ENCODE measurements at places on chromosomes 3 and 15. TPM values are rescaled to one million over a fixed set of nuclear protein-coding genes. Genes with fewer than 3 reads are reported as not detected.

DNA sequence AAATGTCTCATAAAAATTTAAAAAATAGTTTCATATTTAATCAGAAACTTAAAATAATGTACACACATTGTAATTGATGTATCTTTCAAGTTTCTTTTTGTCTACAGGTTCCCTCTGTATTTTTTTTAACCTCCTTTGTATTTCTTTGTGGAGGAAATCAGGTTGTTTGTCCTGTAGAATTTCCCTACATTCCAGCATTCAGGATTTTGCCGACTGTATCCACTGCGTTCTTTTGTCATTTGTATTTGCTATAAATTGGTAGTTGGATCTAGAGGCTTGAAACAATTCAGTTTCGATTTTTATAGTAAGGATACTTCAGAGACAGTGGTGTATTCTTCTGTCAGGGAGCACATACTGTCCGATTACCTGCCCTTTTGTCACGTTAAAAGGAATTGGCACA, 367.2 kb downstream of the SOX2 start:
- no peak for DNase-seq

- no peak for DNase-seq
Observed at GRCh38 chr15:31375772-31376171, 49.1 kb downstream of the KLF13 start.

GRCh38 chr3:24017305-24017704, 72.2 kb downstream of the NR1D2 start:
- DNase-seq = no peak

DNA sequence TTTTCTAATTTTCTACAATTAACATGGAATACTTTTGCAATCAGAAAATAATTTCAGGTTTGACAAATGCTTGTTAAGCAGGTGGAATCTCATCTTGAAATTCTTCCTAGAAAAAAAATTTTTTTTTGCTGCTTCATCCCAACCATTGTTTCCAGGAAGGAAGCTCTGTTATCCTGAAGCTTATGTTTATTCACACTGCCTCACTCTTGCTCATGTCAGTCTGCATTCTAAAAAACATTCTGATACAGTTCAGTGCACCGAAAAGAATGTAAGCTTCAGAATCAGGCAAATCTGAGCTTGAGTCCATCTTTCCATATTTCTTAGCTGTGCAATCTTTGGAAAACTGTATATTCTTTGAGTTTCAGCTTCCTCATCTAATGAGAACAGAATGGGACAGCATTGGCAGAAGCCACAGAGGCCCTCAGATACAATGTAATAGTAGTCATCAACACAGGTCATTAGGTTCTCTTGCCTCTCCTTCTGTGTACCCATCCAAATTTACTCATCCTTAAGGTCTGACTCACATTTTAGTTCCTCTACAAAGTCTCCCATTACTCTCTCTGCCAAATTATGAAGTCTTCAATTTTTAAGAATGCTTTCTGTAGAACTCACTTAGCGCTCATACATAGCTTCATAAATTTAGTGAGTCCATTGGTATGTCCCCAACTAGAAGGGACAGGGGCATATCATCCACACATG, 881.8 kb upstream of the NR2F2 start:
- no peak for DNase-seq

The ZNF860 gene
- polyA plus RNA-seq = 0.07 TPM

The HTR3D gene
- polyA plus RNA-seq = not detected
